ENCODE measurements at places on chromosomes 1 and 21.

- no peak for DNase-seq
Measured at GRCh38 chr1:231938711-231939110, 312.1 kb downstream of the DISC1 start.

- no peak for DNase-seq
Measured at GRCh38 chr21:30684506-30684905, 34.1 kb downstream of the KRTAP21-3 start.

DNA sequence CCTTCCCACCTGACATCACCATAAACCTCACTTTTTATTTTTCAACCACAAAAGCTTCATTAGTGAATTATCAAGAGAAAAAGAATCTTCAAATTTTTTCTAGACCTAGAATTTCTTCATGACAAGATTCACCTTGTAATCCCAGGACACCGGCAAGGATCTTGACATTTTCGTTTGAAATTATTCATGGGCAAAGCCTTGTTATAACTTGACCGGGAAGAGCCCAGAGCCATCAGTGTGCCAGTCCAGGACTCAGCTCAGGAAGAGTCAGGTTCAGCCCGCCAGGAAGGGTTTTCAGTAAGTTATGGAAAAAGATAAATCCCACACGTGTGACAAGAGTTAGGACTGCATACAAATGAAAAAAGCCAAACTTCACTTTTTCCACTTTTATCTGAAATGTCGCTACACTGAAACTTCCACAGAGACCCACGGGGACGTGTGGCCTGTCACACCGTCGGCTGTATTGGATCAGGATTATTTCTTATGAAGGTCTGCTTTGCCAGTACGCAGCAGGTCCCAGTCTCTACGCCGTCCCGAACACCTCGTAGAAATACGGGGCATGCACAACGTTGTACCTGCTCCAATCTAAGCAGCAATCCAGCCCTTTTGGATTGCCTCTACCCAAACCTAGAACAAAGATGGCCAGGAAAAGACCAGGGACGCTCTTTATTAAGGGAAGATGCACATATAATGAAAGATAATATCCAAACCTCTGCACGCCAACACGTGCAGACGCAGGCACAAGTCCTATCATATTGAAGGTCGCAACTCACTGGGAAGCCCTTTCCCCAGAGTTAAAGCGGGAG is 916 bp downstream of the F3 start:
- DNase-seq = no peak

DNA sequence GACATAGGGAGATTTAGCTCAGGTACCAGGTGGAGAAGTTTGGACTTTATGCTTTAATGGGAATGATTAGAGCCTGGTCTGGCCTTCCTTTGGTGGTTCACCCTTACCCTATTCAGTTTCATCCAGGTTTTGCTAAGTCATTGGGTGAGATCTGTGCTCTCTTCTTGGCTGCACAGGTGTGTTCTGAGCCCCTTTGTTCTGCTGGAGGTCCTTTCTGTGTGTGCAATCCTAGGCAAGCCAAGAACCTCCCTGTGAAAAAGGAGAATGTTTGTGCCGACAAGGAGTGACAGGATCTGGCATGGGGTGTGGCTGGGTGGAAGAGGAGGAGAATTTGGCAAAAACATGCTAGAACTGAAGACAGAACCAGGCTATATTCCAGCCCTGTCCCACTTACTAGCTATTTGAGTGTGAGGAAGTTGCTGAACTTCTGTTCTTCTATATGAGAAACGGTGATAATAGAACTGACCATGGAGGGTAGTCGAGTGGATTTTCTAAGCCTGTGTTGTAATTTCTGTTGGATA is 4.6 kb downstream of the GSTM5 start:
- DNase-seq = no peak

DNA sequence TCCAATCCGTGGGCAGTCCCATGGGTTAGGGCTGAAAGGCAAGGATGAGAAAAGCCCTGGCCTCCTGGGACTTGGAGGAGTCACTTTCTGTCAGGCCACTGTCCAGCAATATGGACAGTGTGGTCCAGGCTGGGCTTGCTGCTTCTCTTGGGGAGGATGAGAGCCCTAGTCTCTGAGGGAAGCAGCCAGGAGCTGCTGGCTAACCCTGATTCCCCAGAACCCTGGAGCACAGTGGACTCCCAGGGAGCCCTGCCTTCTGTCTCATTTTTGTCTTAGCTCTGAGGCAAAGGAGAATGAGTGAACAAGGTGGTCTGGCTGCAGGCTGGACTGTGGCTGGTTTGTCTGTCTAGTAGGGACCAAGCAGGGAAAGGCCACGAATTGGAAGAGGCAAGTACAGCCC is 23.8 kb upstream of the EDN2 start:
- DNase-seq = no peak

DNA sequence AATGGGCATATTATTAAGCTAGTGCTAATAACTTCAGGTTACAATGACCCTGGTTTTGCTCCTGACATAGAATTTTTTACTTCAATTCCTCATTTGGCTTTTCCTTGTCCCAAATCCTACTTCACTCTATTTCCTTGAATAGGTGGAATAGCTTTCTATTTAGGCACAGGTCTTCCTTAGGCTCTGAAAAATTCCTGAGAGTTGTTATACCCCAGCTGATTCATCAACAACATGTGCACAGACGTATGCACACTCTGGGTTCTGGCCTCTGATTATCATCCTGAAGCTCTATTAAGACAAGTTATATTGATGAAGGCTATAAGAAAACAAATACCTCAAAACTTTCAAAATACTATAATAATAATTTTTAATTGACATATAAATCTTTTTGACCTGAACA is 172.4 kb downstream of the NTMT2 start:
- DNase-seq = no peak

- DNase-seq = no peak
Measured at GRCh38 chr21:36478207-36478701, 1.7 kb downstream of the CLDN14 start.

GRCh38 chr1:31308036-31308435 is 11.2 kb downstream of the ZCCHC17 start:
- DNase-seq = no peak

DNA sequence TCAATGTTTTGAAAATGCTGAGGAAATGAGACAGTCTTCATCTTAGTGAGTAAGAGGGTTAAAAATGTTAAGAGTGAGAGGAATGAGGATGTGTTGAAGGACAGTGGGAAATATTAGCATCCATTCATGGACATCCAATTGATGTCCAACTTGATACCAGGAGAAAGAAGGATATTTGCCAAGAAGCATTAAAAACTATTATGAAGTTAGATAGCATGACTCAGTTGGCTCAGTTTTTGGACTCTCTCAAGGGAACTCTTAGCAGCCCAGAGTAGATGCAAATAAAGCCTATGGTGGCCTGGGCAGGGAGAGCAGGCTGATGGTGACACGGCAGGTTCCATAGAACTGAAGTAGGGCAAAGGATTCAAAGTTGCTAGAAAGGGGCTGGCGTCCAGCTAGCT is 171.0 kb downstream of the ZZZ3 start:
- DNase-seq = no peak

- no peak for DNase-seq
Measured at GRCh38 chr1:41623736-41624135, 139.3 kb upstream of the EDN2 start.

GRCh38 chr1:154485106-154485505 is 16.9 kb upstream of the TDRD10 start:
- DNase-seq = no peak

DNA sequence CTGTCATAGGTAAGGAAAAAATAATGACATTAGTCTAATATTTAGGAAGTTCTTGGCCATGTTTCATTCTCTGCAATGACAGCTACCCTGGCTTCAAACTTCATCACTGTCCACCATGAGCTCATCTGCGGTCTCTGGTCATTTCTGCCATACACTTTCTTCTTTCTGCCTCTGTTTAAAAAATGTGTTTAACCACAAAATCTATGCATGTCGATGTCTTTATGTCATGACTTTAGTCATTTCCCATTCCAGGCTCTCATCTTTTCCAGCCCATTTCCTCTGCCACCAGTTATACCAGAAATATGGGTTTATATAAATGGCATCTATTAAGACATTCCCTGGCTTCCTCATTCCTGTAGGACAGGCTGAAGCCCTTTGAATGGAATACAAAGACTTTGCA is 68.5 kb upstream of the DUSP10 start:
- no peak for DNase-seq

DNA sequence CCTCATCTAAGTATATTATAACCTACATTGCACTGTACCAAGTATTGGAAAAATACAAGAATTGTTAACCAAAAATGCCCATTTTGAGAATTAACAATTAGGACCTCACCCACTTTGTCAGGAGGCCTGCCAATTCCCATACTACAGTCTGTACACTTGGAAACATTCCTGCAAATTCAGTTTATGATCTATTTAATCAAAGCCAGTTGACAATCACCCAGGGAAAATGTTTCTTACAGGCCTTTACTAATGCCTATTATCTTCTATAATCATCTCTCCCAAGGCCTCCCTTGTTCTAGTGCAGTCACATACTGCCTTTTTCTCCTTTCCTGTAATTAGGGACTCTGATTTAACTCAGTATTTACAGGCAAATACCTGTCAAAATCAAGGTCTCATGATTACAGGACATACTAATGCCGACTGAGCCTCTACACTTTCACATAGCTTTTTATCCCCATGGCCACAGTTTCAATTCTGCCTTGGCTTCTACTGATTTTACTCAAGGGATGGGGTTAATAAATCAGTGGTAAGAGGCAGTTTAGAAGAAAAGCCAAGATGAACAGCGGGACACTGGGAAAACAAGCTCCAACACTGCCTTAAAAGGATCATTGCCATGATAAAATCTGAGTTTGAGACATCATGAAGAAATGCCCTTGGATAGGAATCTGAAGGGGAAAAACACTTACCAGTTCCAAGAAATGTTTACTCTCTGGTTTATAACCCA is 338.7 kb downstream of the VAV3 start:
- DNase-seq = no peak

DNA sequence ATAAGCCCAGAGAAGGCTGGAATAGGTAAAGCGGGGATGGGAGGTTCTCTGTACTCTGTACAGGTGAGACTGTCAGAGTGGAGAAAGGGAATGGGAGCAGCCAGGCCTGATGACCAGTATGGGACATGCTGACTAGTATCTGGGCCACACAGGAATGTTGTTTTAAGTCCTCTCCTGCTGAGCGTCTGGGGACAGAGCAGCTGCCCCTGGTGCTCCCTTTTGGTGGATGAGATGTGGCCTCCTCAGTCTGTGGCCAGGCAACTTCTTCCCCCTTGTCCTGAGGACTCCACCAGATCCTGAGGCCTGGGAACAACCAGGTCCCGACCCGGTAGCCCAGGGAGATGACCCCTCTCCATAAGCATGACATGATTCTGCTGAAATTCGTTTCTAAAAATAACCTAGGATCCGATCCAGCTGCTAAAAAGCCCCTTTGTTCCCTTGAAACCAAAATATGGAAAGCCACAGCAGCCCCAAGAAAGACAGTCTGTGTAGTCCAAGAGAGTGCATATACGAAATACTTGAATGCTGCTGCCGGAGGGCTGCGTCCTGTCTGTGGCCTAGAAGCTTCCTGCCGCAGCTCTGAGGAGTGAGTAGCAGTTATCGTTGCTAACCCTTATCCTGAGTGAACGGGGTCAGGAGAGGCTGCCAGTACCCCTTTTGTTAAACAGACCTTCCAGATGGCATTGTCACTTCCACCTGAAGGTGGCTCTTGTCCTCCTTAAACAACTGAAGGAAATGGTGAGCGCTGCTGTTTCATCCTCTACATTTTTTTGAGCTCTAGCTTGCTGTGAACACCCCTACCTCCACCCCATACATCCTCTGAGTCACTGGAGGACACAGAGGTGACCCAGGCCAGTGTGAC is 47.1 kb downstream of the ATP2B4 start:
- peak; percentile 74 for DNase-seq

GRCh38 chr21:38802050-38803026 is 3.4 kb upstream of the ETS2 start:
- DNase-seq = no peak

- DNase-seq = no peak
Measured at GRCh38 chr1:185920602-185921001, 186.4 kb downstream of the HMCN1 start.

DNA sequence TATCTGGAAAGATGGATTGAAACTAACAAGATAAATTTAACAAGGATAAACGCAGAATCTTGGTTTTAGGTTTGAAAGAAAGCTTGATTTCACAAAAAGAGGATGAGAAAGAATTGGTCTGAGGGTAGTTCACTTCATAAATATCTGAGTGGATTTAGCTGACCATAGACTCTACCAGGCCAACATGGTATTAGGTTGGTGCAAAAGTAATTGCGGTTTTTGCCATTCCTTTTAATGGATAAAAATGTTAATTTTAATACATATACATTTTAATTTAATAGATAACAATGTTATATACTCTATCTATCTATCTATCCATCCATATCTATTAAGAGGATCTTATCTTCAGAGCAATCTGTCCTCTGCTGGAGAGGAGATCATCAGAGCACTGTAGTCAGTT is 70.2 kb upstream of the PLXNA2 start:
- DNase-seq = no peak

DNA sequence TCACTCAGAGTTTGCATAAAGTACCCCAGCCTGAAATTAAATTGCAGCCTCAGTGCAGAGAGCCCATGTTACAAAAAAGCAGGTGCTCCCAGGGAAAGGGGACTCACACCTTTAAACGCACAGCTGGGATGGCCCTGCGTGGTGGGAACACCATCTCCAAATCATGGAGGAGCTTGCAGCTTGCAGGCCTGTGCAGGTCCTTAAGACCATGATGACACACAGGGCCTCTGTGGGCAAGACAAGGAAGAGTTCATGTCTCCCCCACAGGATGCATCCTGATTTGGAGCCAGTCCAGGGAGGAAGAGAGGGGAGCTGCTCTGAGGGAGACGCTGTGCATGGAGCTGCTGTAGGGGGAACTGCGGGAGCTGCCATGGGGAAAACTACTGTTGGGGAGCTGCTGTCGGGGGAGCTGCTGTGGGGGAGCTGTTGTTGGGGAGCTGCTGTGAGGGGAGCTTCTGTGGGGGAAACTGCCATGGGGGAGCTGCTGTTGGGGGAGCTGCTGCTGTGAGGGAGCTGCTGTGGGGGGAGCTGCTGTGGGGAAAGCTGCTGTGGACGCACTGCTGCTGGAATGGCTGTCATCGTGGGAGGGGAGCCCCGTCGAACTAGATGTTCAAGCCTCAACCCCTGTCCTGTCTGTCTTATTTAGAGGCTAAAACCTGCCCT is 113.9 kb downstream of the MATN1 start:
- DNase-seq = no peak

DNA sequence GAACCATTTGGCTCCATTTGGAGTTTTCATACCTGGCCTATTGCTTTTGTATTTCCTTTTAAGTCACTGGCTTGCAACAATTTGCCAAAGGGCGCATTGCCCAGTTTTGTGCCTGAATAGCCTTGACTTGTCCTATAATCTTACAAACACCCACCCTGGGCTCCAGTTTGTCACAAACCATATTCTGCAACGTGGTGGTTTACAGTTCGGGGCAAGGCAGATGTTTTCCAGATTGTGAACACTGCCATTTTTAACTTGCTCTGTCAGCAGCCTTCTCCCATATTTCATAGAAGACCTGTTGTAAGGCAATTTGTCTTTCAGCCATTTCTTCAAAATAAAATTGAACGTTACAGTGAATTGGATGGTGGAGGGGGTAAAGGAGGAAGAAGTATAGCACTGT is 53.2 kb upstream of the UBE2U start:
- no peak for DNase-seq

GRCh38 chr1:37056325-37056724 is 22.0 kb upstream of the GRIK3 start:
- no peak for DNase-seq

Measured in 8988T (cell line).